CD4-positive, alpha-beta T cell treated with Interleukin-2 at 100 ng/mL for 4 hours (primary cell): ENCODE measurements at places on chromosomes 1 and 21.

DNA sequence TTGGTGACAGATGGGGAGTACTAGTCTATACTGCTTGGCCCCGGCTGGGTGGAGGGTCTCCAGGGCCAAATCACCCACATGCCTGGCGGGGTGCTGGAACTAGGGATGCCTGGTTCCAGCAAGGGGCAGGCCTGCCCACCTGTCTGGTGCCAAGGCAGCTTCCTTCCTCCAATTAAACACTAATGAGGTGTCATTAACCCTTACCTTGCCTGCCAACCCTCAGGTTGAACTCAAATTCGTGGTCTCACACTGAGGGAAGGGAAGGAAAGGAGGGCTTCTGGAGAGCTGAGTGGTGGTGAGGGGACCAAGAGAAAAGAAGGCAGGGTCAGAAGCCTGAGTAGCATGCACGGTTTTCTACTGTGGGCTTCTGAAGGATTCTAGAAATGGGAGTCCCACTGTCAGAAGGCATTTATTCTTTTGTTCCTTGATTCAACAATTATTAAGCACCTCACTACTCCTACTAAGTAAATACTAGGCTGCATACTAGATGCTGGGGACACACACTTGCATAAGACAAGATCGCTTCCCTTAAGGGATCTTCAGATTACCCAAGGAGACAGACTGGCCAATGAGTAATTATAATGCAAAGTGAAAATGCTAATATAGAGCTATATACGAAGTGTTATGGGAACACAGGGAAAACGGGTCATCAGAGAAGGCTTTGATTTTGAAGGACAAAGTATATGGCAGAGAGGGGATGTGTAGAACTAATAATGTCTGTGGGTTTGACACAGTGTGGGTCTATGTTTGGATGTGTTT, 5.9 kb upstream of the EFNA3 start:
- DNase-seq = no peak

DNA sequence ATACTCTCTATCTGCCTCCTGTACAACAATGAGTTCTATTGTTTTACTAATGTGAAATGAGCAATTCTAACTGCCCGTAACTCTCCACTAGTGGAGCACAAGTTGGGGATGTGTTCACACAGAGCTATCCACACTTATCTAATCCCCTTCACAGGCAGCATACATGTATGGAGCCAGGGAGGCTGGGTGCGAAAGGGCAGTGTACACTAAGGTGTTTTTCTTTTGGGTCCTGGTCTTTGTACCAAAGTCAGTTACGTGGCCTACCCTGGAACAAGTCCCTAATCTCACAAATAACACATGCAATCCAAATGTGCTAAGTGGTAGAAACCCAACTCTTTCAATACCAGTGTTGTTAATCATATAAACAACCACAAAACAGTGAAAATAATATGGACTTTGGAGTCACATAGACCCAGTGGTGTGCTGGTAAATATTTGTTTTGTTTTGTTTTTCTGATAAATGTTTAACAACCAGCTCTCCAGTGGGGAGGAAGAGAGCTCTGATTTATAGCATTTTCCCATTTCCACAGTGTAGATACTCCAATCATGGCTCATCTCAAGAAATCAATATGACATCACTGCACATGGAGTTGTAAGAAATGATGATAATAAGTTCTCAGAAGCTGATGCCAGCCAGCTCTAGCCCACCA, 319.9 kb upstream of the DUSP10 start:
- no peak for DNase-seq

- no peak for DNase-seq
Observed at GRCh38 chr1:169508432-169509338, 22.9 kb upstream of the SLC19A2 start.

- DNase-seq = no peak
Observed at GRCh38 chr1:226131639-226132038, 54.9 kb downstream of the ACBD3 start.

DNA sequence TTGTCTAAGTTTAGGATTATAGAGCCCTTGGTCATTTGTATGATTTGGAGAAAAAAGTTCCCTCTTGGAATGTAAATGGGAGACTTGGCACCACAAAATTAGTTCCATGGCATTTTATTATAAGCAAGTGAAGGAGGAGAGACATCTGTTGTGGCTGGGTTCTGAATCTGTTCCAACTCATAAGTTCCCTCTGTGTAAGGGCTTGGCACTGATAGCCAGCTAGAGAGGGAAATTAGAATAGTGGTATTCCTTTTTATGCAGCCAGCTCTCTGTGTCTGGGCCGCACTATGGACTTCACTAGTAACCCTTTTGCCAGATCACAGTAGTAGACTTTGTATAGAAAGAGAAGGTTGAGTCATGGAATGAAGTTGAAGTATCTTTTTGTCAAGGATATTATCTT, 31.1 kb downstream of the GNAI3 start:
- DNase-seq = no peak

DNA sequence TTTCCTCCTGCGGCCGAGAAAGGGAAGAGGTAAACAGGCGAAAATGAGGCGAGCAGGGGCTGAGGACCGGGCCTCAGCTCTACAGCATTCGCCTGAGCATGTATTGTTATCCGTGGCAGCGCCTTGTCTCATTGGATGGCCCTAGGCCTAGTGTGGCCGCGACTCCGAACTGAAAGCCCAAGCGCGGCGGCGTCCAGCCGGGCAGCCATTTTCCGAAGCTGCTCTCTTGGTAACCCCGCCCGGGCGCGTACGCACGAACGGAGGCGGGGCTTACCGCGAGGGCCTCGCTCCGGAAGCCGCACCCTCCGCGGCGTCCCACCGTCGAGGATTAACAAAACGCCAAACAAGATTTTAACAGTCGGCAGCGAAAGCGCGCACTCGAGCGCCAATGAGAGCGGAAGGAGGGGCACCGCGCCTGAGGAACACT, 797 bp upstream of the USP1 start:
- no peak for DNase-seq

- DNase-seq = no peak
Observed at GRCh38 chr1:29829448-29830344, 593.4 kb downstream of the PTPRU start.

- no peak for DNase-seq
Observed at GRCh38 chr1:164360265-164360664, 198.7 kb upstream of the PBX1 start.

DNA sequence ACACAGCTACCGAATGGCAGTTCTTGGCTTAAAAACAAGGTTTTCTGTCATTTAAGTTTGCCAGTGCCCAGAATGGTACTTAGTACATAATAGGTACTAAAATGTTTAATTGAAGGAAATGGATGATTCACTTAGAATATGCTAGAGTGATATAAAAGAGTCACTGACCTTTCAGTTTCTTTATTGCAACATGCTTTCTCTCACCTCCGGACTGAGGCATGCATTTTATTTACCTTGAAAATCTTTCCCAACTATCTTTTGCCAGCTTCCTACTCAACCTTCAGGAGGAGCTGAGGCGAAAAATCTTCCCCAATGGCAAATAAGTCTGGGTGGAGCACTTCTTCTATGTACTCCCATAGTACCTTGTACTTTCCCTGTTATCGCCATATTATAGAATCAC, 244.9 kb downstream of the ZNF648 start:
- no peak for DNase-seq

DNA sequence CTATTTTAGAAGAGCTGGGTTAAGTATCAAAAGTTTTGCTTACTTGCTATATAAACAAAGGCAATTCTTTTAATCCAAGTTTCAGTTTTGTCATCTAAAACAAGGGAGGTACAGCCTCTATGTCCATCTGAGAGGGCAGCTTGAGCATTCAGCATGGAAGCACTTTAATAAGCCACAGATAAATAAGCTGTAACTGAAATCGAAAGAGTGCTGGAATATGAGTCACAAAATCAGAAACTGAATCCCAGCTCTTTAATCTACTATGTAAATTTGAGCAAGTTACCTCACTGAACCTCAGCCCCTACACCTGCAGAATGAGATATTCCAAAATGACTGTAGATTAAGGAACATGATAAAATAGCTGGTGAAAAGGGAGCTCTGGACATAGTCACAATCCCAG, 80.0 kb upstream of the HP1BP3 start:
- no peak for DNase-seq

DNA sequence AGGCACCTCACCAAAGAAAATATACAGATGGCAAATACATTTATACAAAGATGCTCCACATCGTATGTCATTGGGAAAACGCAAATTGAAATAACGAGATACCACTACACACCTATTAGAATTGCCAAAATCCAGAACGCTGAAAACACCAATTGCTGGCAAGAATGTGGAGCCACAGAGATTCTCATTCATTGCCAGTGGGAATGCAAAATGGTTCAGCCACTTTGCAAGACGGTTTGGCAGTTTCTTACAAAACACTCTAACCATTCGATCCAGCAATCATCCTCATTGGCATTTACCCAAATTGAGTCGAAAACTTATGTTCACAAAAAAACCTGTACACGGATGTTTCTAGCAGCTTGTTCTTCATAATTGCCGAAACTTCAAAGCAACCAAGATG, 223.3 kb upstream of the GREM2 start:
- no peak for DNase-seq

DNA sequence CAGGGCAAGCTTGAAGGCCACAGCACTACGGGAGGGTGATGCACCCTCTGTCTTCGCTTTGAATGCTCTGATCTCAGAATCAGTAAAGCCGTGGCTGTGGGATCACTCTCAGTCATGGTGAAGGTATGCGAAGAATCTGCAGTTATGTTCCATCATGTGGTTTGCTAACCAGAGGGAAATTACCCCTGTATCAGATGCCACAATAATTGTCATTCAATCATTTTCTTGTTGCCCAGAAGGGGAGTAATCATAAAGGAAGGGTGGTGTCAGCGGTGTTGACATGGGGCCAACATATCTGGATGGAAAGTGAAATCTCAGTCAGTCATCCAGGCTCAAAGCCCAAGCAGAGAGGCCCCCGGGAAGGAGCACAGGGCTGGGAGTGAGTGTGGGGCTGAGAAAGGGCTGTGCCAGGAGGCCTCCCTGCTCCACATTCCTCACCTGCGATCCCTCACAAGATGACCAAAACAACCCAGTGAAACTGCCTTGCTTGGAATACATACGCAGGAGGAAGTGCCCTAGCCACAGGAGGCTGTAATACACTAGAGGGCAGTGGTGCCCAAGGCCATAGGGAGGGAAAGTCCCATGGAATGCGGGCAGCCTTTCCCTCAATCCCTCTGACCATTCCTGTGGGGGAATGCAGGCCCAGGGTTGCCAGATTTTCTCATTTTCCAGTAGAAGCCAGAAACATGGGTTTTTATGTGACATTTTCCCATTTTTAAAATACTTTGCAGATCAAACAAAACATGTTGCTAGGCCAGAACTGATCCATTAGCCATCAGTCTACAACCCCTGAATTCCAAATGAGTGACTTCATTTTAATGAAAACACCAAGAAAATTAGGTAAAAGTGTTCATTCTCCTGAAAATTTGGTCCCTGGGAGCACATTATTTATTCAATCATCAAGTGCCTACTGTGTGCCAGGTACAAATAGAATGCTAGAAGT, 95.7 kb upstream of the VANGL1 start:
- DNase-seq = no peak

DNA sequence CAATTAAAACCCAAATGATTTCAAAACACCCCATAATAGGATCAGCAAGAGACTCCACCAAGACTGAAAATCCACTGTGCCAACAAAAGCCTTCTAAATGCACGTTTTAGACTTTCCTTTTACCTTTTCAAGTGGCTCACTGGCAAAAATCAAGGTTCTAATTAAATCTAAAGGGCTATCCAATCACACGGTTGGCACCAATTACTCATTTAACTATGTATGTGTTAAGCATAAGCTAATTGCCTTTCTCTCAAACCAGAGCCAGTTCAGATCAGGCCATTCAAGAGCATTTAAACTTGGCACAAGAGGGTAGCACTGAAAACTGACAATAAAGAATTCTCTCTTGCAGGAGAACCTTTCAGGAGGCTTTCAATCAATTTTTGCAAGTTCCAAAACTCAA, 139.5 kb downstream of the RGS7 start:
- no peak for DNase-seq

- DNase-seq = no peak
Observed at GRCh38 chr1:158003406-158003800, 10.0 kb downstream of the KIRREL1 start.

DNA sequence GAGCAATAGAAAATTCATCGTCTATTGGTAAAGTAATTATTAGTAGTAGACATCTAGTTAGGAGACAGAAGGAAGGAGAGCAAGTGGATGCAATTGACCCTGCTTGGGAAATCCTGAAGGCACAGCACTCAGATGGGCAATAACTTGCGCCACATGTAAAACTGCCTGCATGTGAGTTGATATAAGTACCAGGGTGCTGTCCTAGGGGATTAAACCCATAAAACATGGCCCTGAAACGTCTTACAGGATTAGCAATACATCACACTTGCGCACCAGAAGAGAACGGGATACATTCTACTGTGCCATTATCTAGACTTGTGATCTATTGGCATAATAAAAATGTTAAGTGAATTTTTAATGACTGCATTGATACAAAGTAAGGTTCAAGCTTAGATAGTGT, 277.5 kb upstream of the LYPLAL1 start:
- DNase-seq = no peak

DNA sequence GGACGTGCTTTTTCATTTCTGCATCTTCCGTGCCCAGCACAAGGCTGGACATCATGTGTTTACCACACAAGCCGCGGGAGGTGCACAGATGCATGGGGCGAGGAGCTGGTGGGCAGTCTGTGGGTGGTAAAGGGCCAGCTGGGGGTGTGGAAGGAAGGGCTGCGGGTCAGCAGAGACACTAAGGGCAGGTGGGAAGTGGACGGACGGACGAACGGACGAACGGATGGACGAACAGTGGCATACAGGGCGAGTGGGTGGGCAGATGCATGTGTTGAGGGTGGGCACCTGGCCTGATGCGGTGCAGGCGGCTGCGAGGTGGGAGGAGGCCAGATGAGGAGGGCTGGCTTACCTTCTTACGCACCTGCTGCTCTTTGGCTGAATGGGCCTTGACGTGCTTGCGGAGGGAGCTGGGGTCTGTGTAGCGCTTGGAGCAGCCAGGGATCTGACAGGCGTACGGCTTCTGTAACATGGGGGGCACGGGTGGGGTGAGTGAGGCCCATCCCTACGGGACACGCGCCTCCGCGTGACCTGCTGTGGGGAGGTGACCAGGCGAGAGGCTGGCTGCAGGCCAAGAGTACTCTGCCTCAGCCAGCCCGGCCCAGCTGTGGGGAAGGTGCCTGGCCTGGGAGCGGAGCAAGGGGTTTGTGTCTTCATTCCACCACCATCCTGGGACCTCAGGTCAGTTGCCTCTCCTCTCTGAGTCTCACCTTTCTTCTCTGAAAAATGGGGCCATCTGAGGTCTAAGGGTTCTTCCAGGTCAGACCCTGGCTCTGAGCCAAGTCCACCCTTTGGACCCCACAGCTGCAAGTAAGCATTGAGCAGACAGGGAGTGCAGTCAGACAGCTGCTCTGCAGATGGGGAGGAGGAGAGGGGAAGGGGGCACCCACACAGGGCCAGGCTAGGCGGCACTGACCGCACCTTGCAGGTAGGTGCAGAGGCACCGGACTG, 65.5 kb downstream of the DMRTB1 start:
- no peak for DNase-seq

GRCh38 chr1:109812691-109813393, 49.1 kb upstream of the EPS8L3 start:
- no peak for DNase-seq

- peak; percentile 29 for DNase-seq
Observed at GRCh38 chr1:10429868-10430215, 391 bp upstream of the CENPS start.

GRCh38 chr1:7335224-7335879, 435.7 kb upstream of the VAMP3 start:
- DNase-seq = no peak

GRCh38 chr1:113545626-113546025, 155.3 kb downstream of the MAGI3 start:
- no peak for DNase-seq
